Activated T-cell treated with anti-CD3 and anti-CD28 coated beads for 1 hour (primary cell): ENCODE measurements at places on chromosomes 13 and 19.

DNA sequence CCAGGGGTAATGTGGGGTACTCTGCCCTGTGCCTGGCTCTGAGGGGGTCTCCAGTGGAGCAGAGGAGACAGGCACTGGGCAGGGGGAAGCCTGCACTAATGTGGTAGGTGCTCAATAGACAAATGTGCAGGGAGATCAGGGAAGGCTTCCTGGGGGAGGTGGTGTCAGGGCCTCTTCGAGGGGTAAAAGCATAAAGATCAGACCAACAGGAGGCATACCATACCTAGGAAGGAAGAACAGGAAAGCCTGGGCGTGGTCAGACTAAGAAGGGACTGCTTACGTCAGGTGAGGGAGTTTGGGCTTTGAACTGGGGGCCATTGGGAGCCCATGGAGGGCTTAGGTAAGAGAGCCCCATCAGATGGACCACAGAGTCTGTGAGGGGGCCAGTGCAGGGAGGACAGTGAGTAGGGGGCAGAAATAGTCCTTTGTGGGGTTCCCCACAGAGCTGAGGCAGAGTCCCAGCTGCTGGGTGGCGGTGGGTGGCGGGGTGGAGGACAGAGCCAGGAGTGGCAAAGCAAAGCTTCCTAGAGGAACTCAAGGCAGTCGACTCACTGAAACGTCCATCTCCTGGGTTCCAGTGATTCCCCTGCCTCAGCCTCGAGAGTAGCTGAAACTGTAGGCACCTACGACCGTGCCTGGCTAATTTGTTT, 8.8 kb downstream of the PRR36 start:
- no peak for DNase-seq

DNA sequence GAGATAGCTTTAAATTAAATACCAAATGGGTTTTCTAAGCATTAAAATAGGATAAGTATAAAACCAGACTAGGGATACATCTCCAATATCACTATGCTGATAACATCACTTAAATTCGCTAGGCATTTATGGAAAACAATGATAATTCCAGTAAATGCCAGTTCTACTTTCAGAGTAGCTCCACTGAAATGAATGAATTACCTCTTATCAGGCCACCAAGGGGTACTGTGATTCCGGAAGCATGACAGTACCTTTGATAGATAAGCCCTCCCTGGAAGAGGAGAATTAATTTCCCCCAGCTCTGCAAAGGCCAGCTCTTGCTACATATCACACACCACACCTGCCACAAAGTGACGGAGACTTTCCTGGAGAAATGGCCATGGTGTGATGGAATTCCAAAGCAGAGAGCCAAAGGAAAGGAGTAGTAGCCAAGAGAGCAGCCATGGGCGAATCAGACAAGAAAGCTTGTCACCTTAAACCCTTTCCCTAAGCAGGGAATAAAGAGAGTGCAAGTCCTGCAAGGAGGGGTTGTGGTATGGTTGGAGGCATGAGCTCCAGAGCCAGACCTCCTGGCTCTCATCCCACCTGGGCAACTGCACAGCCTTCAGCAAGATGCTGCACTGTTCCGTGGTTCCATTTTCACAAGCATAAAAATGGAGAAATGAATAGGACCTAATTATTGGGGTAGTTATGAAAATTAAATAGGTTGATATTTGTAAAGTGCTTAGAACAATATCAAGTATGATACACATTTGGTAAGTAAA, 423.1 kb downstream of the FGF14 start:
- DNase-seq: no peak

GRCh38 chr19:54694648-54695047, 29.6 kb upstream of the KIR3DL3 start:
- no peak for DNase-seq

GRCh38 chr13:101711307-101712025, 259.0 kb downstream of the ITGBL1 start:
- DNase-seq: no peak

DNA sequence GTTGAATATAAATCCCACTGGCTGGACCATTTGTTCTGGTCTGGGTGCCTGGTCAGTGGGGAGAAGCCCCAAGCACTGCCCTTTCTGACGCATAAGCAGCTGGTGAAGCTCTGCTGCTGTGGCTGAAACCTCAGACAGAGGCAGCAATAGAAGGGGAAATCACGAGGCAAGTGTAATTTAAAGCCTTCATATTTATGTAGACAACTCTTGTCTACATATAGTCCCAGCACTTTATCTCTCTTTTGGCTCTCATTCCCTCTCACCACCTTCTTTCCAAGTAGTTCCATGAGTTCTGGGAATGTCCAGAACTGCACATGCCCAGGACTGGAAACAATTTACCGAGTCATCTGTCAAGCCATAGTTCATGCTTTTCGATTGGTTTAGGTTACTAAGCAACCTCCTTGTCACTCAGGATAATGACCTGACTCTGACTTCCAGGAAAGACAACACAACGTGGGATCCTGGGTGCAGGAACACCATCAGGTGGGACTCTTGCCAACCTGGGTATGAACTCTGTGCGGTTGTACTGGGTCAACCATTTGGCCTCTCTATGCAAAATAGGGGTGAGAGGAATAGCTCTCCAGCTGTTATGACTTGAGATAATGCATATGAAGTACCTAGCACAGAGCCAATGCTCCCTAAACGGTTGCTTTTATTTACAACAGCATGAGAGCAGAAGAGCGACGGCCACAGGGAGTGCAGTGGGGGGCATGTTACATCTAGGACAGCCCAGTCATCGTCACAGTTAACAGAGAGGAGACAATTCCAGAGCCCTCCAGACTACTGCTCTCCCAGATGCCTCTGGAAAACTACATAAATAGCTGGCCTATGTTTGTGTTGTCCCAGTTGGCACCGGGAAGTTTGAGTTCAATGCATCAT, 321.9 kb downstream of the FOXO1 start:
- DNase-seq: no peak

DNA sequence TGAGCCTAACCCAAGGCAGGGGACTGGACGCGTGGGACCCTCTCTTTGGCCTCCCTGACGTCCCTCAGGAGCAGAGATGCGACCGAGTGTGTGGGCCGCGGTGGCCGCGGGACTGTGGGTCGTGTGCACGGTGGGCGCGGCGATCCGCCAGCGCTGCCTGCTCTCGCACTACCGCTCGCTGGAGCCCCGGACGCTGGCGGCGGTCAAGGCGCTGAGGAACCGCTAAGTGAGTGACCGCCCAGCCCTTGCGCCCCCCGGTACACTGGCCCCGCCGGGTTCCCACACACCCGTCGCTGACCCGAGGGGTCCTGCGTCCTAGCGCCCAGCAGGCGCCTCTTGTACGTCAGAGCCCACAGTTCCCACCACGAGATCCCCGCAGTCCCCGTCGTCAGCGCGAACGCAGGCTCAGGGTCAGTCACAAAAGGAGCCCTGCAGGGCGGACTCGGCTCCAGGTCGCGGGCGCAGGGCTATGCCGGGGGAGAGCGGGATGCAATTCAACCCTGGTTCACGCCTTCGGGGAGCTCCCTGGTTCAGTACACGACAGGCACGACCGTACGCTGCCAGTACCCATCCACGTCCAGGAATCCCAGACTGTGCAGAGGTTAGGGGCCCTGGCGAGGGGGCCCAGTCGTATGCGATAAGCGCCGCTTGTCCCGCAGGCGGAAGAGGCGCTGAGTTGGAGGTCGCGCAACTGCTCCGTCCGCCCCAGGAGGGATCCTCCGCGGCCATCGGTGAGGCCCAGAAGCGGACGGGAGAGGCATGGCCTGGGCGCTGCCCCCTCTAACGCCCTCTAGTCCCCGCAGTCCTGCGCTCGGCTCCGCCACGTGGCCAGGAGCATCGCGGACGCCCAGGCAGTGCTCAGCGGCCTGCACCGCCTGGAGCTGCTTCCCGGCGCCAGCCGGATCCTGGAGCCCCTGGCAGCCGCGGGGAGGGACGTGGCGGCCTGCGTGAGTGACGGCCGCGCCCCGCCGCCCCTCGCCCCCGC, 3.6 kb upstream of the IFNL2 start:
- DNase-seq: no peak

- DNase-seq: no peak
Measured at GRCh38 chr13:71590654-71591148, 276.3 kb downstream of the DACH1 start.

GRCh38 chr13:112774829-112775565, 85.2 kb downstream of the ATP11A start:
- no peak for DNase-seq

GRCh38 chr19:4061178-4061682, 5.5 kb downstream of the ZBTB7A start:
- no peak for DNase-seq

GRCh38 chr13:32448972-32449371, 21.0 kb upstream of the N4BP2L1 start:
- no peak for DNase-seq

GRCh38 chr13:44420376-44421220, 47.0 kb downstream of the SERP2 start:
- no peak for DNase-seq

DNA sequence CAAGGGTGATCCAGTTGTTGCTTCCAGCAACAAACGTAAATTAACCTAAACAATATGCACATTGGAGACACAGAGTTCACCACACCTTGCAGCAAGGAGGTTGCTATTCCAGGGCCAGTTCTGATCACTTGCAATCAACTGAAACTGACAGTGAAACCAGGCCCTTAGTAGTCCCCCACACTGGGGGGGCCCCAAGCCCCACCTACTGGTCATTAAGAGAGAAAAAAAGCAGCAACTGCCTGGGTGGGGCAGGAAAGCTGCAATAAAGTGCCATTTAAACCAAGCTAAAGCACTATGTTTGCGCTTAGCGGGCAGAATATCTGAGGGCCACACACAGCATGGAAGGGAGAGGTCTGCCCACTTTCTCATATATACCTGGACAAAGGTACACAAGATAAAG, 51.5 kb downstream of the ATP7B start:
- DNase-seq: no peak
